ENCODE measurements at places on chromosomes 7 and 10.

GRCh38 chr7:674454-675410 lies 51.8 kb upstream of the DNAAF5 start:
- no peak for DNase-seq

- DNase-seq = no peak
These were observed 95.7 kb downstream of the DGKB start for GRCh38 chr7:14806891-14807290.

GRCh38 chr7:134640842-134641715 lies 5.6 kb upstream of the BPGM start:
- DNase-seq = no peak

DNA sequence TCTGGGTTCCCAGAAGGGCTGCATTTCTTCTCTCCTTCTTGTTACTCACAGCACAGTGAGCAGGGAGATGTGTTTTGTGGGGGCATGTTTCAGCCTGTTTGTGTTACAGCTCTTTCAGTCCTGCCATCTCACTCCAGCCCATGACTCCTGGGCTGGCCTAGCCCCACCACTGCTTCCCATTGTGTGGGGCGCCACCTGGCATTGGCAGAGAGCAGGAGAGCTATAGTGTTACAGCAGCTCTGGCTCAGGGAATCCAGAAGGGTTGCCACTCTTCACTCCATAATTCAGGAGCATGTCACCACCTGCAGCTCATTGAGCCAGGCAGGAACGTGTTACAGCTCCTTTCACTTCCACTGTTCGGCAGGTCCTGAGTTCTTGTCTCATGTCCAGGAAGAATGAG lies 30.0 kb downstream of the CLDN12 start:
- DNase-seq = no peak

DNA sequence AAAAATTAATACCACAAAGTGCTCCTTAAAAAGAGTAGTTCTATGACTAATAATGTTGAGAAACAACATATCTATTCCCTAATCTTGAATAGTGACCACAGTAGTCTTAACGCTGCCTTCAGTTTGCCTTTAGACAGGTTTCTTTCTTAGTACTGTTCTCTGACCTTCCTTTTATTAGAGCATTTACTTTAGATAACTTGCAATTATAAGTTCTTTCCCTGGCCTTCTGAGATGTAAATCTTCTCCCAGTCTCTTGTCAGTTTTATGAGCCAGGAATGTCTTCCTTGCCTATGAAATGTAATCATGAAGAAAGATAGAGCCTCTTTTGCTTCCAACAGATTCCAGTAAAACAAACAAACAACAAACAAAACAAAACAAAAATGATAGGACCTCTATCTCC lies 1119.8 kb upstream of the LRRTM3 start:
- DNase-seq = no peak

DNA sequence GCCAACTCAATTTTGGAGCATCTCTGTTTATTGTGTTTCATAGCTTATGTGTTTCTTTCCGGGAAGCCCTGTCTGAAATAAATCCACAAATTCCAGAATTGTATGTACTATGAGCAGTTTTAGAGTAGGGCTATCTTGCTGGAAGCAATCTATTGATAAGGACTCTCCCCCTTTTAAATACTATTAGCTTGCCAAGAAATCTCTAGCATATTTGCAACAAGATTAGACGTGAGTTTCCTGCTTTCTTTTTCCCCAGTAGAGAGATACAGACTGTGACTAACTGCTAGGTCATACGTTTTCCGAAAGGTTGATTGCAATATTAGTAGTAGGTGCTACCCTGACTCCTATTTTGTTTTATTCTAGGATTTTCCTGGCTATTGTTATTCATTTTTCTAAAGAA lies 277.0 kb downstream of the MALRD1 start:
- no peak for DNase-seq

GRCh38 chr7:137937202-137937560 lies 64.7 kb downstream of the CREB3L2 start:
- no peak for DNase-seq

DNA sequence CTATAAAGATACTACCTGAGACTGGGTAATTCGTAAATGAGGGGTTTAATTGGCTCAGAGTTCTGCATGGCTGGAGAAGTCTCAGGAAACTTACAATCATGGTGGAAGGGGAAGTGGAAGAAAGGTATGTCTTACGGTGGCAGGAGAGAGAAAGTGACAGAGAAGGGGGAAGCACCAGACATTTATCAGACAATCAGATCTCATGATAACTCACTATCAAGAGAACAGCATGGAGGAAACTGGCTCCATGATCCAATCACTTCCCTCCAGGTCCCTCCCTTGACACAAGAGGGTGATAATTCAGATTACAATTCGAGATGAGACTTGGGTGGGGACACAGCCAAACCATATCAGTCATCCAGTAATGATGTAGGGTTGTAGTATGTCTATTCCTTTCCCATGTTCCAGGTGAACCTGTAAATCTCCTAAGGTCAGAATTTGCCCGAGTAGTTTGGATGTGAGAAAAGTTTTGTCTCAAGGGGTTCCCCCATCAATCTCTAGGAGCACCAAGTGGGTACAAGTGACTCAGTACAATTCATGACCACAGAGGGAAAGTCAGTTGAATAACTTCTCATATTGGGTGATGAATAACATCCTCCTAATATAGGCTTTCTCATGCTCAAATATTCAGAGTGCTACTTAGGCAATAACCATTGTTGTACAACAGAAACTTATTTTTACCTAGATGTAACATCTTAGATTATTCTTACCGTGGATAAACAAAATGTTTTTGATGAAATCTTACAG lies 39.7 kb upstream of the MTPN start:
- DNase-seq = no peak

- no peak for DNase-seq
These were observed 40.6 kb downstream of the RNLS start for GRCh38 chr10:88542522-88542921.
